ENCODE measurements at places on chromosomes 16 and 17. TPM values are rescaled to one million over a fixed set of nuclear protein-coding genes. Genes with fewer than 3 reads are reported as not detected.

- no peaks in the 10 kb centered on the region for H3K4me1 ChIP-seq
- H3K27me3 ChIP-seq = peaks cover 100% of the 10 kb centered on the region
- no peak overlapping the region for H3K27ac ChIP-seq
- no peaks in the 10 kb centered on the region for H3K36me3 ChIP-seq
- DNase-seq = peak; percentile 52
These were observed 4.6 kb downstream of the TGFB1I1 start for GRCh38 chr16:31476303-31477219.

DNA sequence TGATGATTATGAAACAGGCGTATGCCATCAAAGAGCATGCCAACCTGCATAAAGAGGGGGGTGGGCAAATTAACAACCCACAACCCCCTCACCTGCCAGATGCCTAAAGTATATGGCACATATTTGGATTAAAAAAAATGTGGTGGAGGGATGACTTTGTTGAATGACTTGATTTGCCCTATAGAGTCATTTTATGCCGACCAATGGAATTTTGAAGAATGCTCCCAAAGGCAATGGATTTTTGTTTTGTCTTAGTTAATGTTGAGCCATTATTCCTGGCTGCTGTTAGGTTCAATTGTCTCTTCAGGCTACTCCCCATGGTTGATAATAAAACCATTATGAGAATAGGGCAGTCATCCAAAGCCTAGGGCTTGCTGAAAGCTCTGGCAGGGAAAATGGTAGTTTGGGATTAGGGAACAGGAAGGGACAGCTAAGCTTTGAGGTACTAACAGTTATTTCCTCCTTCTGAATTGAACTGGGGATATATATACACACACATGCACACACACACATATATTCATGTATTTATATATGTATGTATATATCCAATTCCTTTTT is 5.8 kb upstream of the CHCT1 start:
- H3K4me1 ChIP-seq = no peaks in the 10 kb centered on the region
- no peak for DNase-seq
- H3K4me3 ChIP-seq = no peak overlapping the region

DNA sequence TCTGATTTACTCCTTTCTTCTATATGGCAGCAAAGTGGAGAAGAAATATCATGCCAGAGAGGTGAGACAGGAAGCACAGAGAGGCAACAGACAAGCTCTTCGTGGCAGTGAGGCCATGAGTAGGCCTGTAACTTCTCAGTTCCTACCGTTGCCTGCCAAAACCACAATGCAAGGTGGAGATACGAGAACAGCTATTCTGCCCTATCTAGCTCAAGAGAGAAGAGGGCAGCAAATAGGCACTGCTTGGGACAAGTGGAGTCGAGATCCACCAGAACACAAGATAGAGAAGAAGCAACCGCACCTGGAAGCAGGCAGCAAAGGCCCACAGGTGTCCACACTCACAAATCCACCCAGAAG is 24.8 kb downstream of the RANBP10 start:
- no peak for DNase-seq
- H3K4me1 ChIP-seq = no peaks in the 10 kb centered on the region
- no peak overlapping the region for H3K27ac ChIP-seq
- no peak overlapping the region for H3K4me3 ChIP-seq
- no peaks in the 10 kb centered on the region for H3K36me3 ChIP-seq
- no peaks in the 10 kb centered on the region for H3K27me3 ChIP-seq

GRCh38 chr16:84631886-84632285 is 14.0 kb upstream of the COTL1 start:
- H3K4me1 ChIP-seq = peaks cover 8% of the 10 kb centered on the region
- no peak overlapping the region for H3K4me3 ChIP-seq
- DNase-seq = no peak

- peak; percentile 95 for DNase-seq
- H3K36me3 ChIP-seq = no peaks in the 10 kb centered on the region
- H3K27ac ChIP-seq = peak overlapping the region; percentile 43
- no peak overlapping the region for H3K4me3 ChIP-seq
- H3K27me3 ChIP-seq = no peaks in the 10 kb centered on the region
- H3K4me1 ChIP-seq = peaks cover 23% of the 10 kb centered on the region
These were observed 41.4 kb downstream of the VPS53 start for GRCh38 chr17:673200-673681.

DNA sequence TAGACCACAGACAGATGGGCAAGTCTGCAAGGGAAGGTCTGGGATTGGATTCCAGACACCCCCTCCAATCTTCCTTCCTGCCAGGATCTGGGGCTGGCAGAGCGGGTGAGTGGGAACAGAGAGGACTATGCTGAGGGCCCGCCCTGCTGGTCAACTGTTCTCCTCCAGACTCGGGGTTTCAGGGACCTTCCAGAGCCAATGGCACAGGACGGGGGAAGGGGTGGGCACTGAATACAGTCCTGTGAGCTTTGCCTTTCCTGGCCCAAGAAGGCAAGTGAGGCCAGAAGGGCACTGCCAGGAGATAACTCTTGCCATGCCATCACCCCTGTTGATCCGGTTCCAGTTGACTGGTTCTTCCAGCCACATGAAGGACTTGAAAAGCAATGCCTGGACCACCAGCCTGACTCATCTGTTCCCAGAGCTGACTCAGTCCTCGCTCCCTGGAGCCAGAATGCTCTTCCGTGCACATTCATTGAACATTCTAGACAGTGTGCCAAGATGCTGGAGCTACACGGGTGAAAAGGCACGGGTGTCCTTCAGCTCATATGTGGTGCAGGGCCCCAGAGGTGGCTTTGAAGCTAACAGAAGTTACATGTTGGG is 533 bp upstream of the MEFV start:
- no peak for DNase-seq
- no peak overlapping the region for H3K27ac ChIP-seq
- no peaks in the 10 kb centered on the region for H3K36me3 ChIP-seq
- H3K27me3 ChIP-seq = peaks cover 3% of the 10 kb centered on the region

DNA sequence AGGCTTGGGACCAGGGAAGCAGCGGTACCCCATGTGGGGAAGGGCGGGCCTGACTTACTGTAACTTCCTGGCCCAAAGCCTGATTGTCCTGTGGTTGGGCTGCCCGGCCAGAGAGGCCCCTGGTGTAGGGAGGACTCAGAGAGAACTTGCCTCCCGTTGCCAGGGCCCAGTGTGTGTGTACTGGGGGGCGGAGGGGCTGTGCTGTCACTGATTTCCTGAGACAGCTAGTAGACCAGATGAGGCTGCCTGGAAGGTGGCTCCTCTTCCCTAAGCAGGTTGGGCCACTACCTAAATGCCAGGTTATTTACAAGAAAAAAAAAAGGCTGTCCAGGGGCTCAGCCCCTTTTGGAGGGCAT is 16.7 kb downstream of the SOCS3 start:
- H3K27ac ChIP-seq = no peak overlapping the region
- DNase-seq = no peak
- H3K36me3 ChIP-seq = no peaks in the 10 kb centered on the region
- H3K27me3 ChIP-seq = peaks cover 76% of the 10 kb centered on the region
- H3K4me1 ChIP-seq = peaks cover 14% of the 10 kb centered on the region

DNA sequence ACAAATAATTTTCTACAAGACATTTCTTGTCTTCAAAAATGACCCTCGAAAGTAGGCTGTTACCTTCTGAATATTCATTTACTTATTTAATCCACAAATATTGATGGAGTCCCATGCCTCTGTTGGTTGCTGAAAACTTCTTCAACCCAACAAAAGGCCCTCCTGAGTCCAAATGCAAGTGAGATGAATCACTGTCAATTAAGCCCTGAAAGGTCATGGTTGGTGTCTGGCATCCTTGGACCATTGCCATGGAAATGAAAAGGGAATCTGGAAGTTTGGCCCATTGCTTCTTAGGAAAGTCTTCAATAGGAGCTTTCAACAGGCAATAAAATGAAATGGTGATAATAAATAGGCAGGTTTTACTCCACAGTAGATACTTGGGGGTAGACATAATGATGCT is 364.7 kb upstream of the DYNLRB2 start:
- no peaks in the 10 kb centered on the region for H3K27me3 ChIP-seq
- H3K4me3 ChIP-seq = no peak overlapping the region
- no peaks in the 10 kb centered on the region for H3K4me1 ChIP-seq
- H3K27ac ChIP-seq = no peak overlapping the region

DNA sequence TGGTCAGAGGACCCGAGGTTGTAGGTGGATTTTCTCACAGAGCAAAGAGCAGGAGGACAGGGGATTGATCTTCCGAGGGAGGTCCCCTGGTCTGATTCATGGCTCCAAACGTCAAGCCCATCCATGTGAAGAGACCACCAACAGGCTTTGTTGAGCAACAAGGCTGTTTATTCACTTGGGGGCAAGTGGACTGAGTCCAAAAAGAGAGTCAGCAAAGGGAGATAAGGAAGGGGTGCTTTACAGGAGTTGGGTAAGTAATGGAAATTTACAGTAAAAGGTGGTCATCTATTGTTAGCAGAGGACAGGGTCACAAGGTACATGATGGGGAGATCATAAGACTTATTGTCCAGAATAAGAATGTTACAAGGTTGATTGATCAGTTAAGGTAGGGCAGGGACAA is 2285.8 kb downstream of the TP53TG3F start:
- no peaks in the 10 kb centered on the region for H3K36me3 ChIP-seq
- no peak for DNase-seq

- no peak for DNase-seq
- no peaks in the 10 kb centered on the region for H3K27me3 ChIP-seq
- no peaks in the 10 kb centered on the region for H3K4me1 ChIP-seq
- no peak overlapping the region for H3K4me3 ChIP-seq
These were observed 186.4 kb upstream of the NOG start for GRCh38 chr17:56407086-56407485.

DNA sequence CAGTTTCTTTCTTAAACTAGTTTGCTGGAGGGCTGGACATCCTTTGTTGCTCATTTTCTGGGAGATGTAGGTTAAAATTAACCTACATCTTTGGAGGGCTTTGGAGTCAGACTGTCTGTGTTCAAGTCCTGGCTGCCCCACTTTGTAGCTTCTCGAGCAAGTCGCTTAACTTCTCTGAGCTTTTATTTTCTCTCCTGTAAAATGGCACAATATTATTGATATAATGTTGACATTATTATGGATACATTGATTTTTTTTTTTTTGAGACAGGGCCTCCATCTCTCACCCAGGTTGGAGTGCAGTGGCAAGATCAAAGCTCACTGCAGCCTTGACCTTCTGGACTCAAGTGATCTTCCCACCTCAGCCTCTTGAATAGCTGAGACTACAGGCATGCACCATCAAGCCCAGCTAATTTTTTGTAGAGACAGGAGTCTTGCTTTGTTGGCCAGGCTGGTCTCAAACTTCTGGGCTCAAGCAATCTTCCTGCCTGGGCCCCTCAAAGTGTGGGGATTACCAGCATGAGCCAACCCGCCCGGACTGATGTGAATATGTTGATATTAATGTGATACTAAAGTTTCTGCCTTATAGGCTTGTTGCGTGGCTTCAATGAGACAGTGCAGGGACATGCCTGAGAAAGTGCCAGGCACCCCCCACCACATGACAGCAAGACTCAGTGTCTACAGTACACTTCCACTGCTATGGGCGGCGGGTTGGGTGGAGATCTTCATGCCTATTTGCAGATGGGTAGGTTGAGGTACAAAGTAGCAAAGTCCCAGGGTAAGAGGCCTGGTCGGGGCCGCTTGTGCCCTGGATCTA is 31.6 kb upstream of the RMI2 start:
- no peak overlapping the region for H3K4me3 ChIP-seq
- H3K4me1 ChIP-seq = peaks cover 18% of the 10 kb centered on the region
- DNase-seq = no peak
- H3K27me3 ChIP-seq = peaks cover 30% of the 10 kb centered on the region
- H3K27ac ChIP-seq = no peak overlapping the region

- H3K27ac ChIP-seq = no peak overlapping the region
- no peaks in the 10 kb centered on the region for H3K4me1 ChIP-seq
- no peak for DNase-seq
These were observed 3.0 kb upstream of the EEF2K start for GRCh38 chr16:22203091-22203490.

DNA sequence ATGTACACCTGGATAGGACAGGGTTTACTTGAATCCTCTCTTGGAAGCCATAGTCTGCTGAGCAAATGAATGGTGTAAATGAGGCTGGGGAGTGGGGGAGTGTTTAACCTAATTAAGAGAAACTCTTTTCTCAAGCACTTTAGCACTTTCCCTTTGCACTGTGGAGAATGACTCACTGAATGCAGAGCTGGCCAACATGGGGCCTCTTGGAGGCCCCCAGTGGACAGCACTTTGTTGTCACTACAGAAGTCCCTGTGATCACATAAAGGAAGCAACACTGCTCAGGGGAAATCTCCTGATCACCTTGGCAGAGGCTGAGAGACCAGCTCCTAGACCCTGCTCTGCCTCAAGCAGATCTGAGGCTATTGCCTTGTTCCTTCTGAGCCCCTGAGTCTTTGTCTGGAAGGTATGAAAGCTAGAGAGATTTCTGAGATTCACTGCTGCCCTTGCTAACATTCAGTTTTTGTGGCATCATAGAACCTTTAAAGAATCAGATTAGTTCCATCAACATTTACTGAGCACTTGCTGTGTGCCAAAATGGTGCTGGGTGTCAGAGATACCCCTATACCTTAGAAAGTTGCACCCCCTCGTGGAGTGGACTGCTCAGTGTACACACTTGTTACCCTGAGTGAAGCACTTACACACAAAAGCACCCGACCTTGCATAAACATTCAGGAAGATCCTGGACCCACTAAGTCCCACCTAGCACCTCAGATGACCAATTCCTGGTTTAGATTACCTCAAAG is 230.1 kb upstream of the CCL2 start:
- no peak overlapping the region for H3K4me3 ChIP-seq
- DNase-seq = peak; percentile 30
- peaks cover 16% of the 10 kb centered on the region for H3K4me1 ChIP-seq
- no peaks in the 10 kb centered on the region for H3K36me3 ChIP-seq
- H3K27me3 ChIP-seq = no peaks in the 10 kb centered on the region

- no peaks in the 10 kb centered on the region for H3K36me3 ChIP-seq
- no peaks in the 10 kb centered on the region for H3K4me1 ChIP-seq
- no peak overlapping the region for H3K4me3 ChIP-seq
- no peak for DNase-seq
- H3K27me3 ChIP-seq = no peaks in the 10 kb centered on the region
- H3K27ac ChIP-seq = no peak overlapping the region
These were observed 28.9 kb upstream of the WSCD1 start for GRCh38 chr17:6041246-6041645.

DNA sequence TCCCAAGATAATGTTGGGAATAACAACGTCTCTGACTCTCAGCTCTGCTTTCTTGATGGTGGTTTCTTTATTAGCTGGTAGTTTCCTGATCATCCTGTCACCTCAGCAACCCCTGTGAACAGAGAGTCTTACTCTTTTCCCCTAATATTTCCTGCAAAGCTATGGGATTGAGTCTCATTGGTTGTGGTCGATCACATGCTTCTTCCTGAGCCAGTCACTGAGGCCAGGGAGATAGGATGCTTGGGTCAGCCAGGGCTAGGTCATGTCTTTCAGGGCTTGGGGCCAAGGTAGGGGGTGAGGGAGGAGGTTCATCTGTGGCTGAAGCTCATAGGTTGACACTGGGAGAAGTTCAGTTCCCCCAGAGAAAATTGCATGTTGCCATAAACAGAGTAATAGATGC is 114.3 kb downstream of the ABCC1 start:
- H3K4me3 ChIP-seq = no peak overlapping the region
- no peak for DNase-seq
- no peak overlapping the region for H3K27ac ChIP-seq

The TP53TG3B gene
- not detected for total RNA-seq

The KRT27 gene
- not detected for total RNA-seq

The MYL11 gene
- 0.68 TPM for total RNA-seq

The KRTAP2-1 gene
- total RNA-seq = not detected

The PRAC2 gene
- total RNA-seq = not detected

The ZNF18 gene
- total RNA-seq = 15.9 TPM

The KCNJ18 gene
- total RNA-seq = not detected

The WNT3 gene
- total RNA-seq = 1.7 TPM

The PTX4 gene
- total RNA-seq = not detected

The KIF2B gene
- not detected for total RNA-seq

The RNF222 gene
- not detected for total RNA-seq

The EVI2B gene
- not detected for total RNA-seq

The KRTAP17-1 gene
- not detected for total RNA-seq

The DRC3 gene
- 0.81 TPM for total RNA-seq

The FZD2 gene
- total RNA-seq = 188 TPM

The MPP3 gene
- 7.0 TPM for total RNA-seq
